ENCODE measurements at places on chromosomes 3 and 15.

- DNase-seq = no peak
These were observed 6.0 kb downstream of the PLCL2 start for GRCh38 chr3:16890597-16891333.

DNA sequence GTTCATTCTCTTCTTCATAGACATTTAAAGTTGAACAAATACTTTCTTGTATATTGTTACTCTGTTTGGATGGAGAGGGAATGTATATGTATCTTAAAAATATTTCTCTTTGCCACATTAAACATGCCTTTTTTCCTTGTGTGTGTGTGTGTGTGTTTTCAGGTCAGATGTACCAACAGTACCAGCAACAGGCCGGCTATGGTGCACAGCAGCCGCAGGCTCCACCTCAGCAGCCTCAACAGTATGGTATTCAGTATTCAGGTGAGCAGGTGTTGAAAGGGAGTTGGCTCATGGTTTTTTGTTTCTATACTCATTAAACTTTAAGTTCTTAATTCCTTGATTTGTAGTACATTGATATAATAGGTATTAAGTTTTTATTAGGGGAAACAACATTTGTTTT lies 35.4 kb downstream of the TFG start:
- no peak for DNase-seq

DNA sequence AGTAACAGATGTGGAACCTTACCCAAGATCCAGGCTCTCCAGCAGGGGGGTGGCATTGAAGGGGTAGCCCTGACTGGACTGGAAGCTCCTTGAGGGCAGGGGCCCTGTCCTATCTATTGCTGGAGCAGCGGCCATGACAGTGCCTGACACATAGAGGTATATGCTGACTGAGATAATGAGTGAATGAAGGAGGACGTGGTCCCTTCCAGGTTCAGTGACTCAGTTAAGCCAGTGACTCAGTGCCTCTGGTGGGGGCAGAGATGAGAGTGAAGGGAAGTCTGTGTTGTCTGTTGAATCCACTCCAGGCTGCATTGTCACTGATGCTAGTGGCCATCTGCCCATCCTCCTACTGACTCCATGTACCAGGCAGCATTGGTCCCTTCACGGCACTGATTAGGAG lies 13.0 kb upstream of the CTXND1 start:
- DNase-seq = no peak

- DNase-seq = no peak
These were observed 133.8 kb upstream of the IQSEC1 start for GRCh38 chr3:13206799-13207577.

DNA sequence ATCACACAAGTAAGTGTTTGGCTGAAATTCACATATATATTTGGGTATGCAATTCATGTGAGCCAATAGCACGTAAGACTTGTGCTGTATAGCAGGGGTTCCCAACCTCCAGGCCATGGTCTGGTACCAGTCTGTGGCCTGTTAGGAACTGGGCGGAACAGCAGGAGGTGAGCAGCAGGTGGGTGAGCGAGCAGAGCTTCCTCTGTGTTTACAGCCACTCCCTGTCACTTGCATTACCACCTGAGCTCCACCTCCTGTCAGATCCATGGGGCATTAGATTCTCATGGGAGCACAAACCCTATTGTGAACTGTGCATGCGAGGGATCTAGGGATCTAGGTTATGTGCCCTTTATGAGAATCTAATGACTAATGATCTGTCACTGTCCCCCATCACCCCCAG lies 59.7 kb downstream of the MAP3K13 start:
- DNase-seq = no peak

DNA sequence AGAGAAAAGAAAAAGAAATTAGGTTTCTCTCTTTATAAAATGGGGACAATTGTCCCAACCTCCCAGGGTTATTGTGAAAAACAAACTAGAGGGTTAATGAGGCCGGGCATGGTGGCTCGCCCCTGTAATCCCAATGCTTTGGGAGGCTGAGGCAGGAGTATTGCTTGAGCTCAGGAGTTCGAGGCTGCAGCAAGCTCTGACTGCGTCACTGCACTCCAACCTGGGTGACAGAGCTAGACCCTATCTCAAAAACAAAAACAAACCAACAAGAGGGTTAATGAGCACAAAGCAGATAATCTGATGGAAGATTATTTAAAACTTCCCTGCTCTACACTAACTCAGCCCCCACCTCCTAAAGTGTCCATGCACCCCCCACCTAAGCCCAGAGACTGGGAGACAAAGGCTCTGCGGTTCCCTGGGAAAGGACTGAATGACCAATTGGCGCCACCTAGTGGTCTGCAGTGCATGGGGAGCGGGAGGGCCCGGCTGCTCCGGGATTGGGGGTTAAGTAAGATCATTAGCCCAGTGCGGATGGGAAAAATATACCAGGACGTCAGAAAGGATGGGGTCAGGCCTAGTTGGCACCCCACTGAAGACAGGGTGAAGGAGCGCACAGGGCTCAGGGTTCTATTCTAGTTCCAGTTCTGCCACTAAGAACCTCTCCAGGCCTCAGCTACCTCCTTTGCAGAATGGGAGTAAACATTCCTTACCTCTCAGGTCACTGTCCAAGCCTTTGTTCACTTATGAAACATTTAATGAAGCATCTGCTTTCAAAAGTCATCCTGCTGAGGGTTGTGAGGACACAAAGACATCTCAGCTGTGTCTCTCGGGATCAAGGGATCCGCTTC lies 15.6 kb downstream of the PIF1 start:
- DNase-seq = peak; percentile 65

DNA sequence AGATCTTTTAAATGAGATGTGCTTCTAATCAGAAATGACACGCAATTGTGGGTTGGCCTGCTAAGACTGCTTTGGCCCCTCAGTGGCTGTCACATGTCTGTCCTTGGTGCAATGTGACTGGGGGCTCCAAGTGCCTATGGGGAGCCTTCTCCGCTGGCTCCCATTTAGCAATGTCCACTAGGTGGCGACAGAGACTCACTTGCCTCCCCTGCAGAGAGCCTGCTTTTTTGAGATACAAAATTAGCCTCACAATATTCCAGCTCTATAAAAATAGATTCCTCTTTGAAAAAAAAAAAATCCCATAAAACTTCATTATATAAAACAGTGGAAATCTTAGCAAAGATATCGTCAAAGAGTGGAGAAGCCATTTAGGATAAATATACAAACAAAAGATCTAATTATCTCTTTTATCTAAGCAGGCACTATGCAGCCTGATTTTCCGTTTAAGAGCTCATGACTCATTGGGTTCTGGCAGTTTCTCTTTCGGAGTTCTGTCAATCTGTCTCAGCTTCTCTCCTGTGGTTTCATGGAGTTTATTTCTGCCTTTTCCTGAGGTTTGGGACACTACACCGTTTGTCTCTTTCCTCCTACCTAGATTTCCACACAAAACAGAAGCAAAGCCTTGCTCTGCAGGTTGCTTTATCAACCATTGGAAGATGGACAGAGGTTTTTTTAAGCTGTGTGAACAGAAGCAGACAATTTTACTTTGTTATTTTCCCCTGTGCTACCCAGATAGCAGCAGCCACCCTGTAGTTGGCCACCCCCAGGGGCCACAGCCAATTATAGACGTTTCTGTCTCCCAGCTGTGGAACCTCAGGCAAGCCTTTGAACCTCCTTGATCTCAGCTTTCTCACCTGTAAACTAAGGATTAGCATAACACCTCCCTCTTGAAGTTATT lies 68.4 kb upstream of the TNFAIP8L3 start:
- DNase-seq = peak; percentile 69

GRCh38 chr15:100570275-100570674 lies 31.7 kb downstream of the LINS1 start:
- DNase-seq = no peak

GRCh38 chr3:59407425-59407824 lies 357.6 kb upstream of the CFAP20DC start:
- no peak for DNase-seq

DNA sequence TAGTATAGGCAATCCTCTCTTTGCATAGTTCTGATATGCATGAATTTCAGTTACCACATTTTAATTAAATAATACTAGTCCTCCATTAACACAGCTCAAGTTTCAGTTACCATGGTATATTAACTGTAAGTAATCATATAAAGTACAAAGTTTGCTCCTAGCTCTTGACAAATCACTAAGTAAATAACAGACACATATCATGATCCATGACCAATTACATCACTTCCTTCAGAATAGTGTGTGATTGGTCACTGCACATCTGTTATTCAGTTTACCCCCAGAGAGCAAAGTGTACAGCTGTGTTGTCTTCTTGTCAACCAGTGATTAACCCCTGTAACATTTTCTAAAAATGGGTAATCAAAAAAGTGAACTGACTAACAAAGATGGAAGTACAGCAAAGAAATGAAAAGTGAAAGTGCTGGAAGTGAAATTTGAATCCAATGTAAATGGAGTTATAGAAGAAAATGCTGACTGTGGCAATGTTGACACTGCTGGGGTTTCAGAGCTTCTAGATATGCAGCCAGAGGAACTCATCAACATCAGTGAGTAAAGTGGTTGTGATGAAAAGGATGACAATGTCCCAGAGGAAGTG lies 30.2 kb upstream of the LEKR1 start:
- DNase-seq = no peak

DNA sequence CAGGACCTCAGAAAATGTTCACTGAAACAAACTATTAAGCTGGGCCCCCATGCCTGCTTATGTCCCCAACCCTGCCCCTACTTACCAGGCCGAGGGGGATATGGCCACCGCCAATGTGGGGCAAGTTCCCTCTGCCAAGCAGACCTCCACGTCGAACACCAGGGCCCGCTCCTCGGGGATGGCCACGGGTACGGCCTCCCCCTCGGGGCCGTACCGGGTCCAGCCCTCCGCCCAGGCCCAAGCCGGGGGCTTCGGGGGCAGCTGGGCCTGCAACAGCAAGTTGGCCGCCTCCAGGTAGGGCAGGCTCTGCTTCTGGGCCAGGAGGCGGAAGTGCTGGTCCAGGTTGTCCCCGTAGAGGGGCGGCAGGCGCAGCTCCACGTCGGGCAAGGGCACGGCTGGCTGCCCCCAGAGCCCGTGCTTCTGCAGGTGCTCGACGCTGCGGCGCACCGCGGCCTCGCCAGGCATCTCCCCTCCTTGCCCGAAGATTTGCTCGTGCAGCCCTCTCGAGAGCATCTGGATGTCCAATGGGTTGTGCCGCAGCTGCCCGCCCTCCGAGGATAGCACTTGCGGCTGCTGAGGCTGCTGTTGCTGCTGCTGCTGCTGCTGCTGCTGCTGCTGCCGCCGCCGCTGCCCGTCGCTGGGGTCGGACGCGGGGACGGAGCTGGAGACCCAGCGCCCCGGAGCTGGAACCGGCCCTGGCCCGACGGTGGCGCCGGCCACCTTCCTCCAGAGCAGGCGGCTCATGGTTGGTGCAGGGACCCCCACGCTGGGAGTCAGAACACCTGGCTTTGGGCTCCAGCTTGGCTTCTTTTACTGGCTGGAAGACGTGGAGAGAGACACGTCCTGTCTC lies 1.4 kb downstream of the POLG start:
- no peak for DNase-seq
